T-helper 22 cell (primary cell): ENCODE measurements at places on chromosomes 11 and 22.

DNA sequence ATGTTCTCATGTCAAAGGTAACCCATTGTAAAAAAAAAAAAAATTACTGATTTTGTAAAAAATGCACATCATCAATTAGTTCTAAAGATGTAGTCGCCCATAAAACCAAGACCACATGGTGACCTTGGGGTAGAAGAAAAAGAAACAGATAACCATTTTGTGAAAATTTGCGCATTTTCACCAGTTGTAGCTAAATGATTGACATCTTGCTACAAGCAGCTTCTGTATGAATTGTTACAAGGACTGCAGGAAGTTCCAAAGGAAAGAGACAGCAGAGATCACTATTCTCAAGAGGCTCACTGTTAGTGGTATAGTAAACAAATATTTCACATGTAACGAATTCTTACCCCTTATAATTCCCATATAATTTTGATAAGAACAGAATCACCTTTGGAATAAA lies 48.7 kb downstream of the MAML2 start:
- no peak for DNase-seq

GRCh38 chr11:17865765-17866428 lies 131.3 kb downstream of the KCNC1 start:
- DNase-seq = no peak

DNA sequence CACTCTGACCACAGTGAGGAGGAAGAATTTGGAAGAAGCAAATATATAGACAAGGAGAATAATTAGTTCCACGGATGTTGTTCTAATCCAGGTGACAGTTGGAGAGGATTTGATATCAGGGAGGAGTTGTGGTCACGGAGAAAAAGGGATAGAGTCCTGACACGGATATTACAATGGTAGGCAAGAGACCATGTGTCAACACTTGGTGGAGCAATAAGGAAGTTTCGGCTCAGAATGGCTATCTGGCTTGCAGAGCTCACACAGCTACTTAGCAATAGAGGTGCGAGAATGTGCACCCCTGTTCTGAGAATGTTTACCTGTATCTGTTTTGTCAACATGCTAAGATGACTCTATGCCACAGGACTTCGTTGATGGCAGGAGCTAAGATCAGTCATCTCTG lies 10.4 kb upstream of the OR9Q2 start:
- DNase-seq = no peak

DNA sequence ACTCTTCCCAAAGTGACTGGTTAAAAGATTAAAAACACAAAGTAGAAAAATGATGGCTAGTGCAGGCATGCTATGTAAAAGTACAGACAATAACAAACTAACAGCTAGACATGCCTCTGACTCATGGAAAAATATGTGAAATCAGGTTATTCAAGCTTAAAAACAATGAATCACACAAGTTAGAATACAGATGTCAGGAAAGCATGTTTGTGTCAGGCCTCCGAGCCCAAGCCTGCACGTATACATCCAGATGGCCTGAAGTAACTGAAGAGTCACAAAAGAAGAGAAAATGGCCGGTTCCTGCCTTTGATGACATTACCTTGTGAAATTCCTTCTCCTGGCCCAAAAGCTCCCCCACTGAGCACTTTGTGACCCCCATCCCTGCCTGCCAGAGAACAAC lies 110.1 kb downstream of the NOX4 start:
- no peak for DNase-seq

GRCh38 chr11:64306876-64307622 lies 1.7 kb downstream of the ESRRA start:
- no peak for DNase-seq

GRCh38 chr22:33270596-33270995 lies 212.4 kb upstream of the SYN3 start:
- no peak for DNase-seq

- no peak for DNase-seq
Measured at GRCh38 chr22:21612858-21613257, 17.0 kb downstream of the YDJC start.
